ENCODE measurements at places on chromosomes 11 and 22.

GRCh38 chr22:34038801-34039555 is 118.7 kb upstream of the LARGE1 start:
- no peak for DNase-seq

- DNase-seq = no peak
These were observed 21.8 kb downstream of the PIK3C2A start for GRCh38 chr11:17185938-17186337.

- DNase-seq = no peak
These were observed 86.0 kb upstream of the IZUMO1R start for GRCh38 chr11:94218372-94218771.

- no peak for DNase-seq
These were observed 68.7 kb downstream of the ISX start for GRCh38 chr22:35134637-35135036.

DNA sequence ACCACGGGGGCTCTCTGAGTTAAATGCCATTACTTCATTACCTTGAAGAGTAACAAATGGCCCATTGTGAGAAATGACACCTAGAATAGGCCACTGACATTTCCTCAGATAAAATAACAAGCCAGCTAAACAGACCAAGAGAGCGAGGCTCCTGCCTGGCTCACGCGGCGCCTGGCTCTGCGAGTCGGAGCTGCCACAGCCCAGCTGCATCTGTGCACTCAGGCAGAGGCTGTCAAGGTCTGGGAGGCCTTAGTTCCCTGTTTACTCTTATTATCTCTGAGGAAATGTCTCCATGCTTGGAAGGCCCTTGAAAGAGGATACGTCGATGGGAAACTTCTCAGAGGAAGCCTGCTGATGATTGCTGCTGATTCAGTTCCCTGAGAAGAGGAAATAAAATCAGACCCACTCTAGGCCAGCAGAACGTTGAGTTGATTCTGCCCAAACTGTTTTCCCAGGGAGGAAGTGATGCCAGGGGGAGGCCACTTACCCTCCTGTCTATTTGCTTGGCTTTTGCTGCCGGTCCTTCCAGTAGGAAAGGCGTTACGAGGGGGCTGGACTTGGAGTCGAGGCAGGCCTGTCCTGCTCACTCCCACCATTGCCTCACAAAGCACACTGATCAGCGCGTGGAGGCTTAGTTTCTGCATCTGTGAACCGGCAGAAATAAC is 208.8 kb downstream of the TBC1D22A start:
- no peak for DNase-seq

- no peak for DNase-seq
These were observed 525 bp downstream of the DGCR2 start for GRCh38 chr22:19121631-19122142.

DNA sequence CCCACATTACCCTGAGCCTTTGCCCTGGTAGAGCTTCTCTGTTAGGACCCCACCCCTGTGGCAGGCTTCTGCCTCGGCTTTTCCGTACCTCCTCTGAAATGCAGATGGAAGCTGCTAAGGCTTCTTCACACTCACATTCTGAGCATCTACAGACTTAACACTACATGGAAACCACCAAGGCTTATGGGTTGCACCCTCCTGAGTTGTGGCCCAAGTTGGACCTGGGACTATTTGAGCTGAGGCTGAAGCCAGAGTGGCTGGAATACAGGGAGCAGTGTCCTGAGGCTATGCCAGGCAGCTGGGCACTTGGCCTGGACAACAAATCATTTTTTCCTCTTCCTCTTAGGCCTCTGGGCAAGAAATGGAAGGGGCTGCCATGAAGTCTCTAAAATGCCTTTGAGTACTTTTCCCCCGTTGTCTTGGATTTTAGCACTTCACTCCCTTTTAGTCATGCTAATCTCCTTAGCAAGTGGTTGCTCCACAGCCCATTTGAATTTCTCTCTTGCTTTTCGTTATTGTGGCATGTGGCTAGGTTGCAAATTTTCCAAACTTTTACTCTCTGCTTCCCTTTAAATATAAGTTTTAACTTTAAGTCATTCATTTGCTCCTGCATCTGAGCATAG is 114.8 kb upstream of the FIBIN start:
- DNase-seq = no peak

- no peak for DNase-seq
These were observed 38.8 kb upstream of the TOLLIP start for GRCh38 chr11:1348146-1348795.

DNA sequence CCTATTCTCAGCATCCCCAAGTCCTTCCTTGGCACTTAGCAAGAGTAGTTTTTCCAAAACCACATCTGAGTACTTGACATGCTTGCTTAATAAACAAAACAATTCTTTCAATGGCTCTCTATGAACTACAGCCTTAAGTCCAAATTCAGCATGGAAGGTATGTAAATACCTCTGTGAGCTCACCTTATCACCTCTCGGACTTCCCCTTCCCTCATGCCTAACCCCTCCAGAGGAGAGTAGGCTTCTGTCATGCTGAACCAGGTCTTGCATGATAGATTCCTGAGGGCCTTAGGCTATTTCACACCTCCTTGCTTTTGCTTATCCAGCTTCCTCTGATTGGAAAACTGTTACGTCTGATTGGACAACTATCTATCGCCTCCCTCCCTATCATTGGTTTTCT is 312.9 kb upstream of the CCDC90B start:
- DNase-seq = no peak

DNA sequence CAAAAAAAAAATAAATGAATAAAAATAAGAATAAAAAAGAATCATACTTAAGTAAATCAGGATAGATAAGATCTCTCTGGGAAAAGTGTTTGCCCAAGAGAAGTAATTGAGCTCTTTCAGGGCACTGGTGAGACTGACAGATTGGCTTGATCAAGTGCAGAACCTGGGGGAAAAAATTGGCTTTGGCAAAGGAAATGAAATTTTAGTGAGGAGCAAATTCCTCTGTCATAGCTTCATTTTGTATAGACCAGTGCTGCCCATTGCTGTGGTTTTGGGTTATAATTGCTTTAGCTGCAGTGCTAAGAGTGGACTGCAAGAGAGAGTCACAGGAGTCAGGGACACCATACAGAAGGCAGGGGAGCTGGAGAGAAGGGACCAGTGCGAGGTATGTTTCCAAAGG is 35.7 kb downstream of the SFI1 start:
- no peak for DNase-seq

DNA sequence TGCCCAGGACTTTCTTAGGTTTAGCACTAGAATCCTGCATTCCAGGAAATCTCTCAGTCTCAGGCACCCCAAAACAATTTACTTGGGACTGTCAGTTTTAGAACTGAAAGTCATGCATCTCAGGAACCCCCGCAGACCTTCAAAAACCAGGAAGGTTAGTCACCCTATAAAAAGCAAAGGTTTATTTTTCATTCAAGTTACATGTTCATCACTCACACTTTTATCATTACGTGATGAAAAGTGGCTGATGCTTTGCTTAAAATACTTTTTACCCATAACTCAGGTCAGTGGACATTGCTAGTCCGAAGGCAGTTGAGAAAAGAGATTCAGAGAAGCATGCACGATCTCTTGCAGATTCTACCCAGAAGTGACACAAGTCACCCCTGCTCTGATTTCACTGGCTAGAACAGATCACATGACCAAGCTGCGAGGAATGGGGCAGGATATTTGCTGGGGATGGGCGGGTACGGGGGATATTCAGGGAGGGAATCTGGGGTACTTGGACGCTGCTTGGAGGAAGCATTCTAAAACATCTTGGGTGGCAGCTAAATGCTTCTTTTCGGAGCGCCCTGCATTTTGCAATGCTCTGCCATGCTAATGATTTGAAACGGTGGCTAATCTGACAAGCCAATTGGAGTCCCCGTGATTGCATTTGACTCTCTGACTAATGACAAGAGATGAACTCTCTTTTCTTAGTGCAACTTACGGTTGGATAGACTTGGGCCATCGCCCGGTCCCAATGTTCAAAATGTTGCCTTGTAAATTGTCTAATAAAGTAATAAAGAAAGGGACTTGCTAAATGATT is 110.2 kb downstream of the MIAT start:
- DNase-seq = no peak

DNA sequence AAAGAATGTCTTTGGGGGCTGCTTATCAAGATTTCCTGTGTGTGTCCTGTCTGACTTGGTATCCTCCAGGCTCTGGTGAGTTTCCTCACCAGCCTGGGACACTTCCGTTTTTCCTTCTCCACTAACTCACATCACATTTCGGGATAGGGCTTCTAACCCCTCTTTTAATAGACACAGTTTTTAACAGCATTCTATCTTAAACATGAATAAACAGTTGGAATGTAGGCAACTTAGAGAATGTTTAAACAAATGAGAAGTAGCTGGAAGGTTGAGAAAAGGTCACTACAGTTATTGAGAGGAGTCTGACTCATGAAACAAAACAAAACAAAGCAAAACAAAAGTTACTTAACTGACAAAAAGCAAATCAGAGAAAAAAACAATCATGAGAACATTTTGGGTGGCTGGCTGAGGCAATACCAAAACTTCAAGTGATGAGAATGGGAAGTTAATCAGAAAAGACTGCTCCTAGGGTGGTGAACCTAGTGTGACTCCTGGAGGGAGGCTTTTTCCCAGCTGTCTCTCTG is 64.7 kb upstream of the CTSC start:
- no peak for DNase-seq

- no peak for DNase-seq
These were observed 34.5 kb downstream of the RPUSD4 start for GRCh38 chr11:126176853-126177470.

DNA sequence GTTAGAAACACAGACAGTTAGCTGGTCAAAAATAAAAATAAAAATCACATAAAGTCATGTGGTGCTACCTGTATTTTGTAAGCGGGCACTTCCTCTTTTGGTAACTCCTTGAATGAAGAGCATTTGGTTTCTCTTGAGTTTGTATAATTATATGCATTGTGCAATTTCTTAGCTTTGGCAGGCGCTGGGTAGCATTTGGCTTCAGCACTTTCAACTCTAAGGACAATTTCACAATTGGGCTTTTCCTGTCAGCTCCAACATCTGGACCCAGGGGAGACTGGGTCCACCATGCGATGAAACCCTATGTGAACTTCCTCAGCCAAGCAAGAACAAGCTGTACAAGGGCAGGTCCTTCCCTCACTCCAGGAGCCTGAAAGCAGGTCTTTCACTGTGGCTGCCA is 169.1 kb downstream of the RRAS2 start:
- DNase-seq = no peak

DNA sequence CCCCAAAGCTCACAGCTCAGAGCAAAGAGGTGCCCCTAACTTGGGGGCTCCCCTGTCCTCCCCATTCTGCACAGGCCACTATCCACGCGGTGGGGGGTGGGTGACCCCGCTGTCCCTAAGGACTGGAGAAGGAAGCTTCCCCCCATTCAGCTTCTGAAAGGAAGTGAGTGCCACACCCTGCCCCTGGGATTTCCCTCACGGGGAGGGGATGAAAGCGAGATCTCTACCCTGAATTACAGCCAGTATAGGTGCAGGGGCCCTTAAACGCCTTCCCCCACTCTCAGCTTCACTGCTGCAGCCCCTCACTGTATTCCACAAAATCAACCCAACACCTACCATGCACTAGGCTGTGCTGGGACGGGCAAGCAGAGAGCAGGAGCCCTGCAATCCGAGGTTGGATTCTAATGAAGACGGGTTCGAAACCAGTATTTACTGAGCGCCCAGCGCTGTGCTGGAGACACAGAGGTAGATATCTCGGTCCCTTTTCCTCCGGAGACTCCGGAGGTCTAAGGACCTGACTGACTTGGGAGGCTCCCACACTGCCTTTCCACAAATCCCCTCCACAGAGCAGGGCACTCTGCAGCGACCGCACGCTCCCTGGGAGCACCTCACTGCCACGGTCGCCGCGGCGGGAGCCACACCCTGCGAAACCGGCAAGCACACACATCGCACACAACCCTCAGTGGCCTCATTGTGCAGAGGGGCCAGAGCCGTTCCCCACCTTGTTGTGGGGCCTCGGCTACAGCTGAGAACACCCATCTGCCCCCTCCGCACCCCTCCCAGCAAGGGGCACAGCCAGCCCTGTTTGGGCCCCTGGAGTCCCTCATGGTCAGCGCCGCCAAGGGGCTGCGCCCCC is 1.8 kb downstream of the AHNAK start:
- no peak for DNase-seq

DNA sequence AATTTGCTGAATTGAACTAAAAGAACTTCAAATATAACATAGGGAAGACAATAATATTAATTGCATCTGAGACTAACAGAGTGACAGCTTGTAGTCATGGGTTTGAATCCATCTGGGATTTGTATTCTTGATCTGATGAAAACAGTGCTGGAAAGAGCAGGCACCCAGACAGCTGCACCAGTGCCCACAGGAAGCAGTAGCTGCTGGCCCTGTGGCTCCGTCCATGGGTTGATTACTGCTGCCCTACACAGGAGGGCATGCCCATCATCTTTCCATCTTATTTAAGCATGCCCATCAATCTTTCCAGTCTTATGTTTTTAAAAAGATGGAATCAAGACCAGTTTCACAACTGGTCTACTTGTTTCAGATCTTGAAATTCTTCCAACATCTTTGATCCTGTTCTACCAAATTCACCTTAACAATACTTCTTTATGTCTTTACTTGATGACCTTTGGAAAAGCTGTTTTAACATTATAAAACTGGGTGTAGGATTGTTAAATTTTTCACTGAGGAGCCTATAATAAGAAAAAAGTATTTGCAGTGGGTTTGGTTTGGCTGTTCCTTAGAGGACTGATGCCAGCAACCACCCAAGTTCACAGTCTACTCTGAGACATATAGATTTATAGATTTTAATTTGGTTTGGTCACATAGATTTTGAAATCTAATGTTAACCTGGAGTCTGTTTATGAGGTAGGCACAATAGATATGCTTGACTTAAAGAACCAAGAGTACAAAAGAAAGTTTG is 761 bp upstream of the NXPE4 start:
- no peak for DNase-seq

DNA sequence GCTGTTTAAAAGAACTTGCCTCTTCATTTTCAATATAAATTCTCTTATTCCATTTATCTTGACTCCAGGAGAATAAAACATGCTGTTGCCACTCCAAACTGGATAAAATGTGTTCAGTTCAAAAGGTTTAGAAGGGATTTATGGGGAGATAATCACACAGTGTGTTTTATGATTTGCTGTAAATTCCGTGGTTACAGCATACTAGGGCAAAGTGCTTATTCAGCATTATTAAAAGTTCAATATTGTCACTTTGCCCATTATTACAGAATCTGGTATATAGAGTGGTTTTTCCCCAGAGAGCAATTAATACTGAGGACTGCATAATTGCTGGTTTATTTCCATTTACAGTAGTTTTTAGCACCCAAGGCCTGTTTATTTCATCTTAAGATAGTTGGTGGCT is 780.9 kb upstream of the RAG2 start:
- no peak for DNase-seq

Data from CD4-positive, alpha-beta T cell (primary cell).